ENCODE measurements at places on chromosomes 4 and X.

DNA sequence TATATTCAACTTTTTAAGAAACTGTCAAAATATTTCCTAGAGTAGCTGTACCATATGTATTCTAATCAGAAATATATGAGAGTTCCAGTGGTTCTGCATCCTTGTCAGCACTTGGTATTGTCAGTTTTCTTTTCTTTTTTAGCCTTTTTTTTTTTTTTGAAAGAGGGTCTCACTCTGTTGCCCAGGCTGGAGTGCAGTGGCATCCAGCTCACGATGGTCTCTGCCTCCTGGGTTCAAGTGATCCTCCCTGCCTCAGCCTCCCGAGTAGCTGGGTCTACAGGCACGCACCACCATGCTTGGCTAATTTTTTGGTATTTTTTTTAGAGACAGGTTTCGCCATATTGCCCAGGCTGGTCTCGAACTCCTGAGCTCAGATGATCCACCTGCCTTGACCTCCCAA, 79.1 kb downstream of the ZFX start:
- no peak overlapping the region for H3K27ac ChIP-seq
- no peaks in the 10 kb centered on the region for H3K4me1 ChIP-seq
- H3K36me3 ChIP-seq = no peaks in the 10 kb centered on the region

- H3K27me3 ChIP-seq = no peaks in the 10 kb centered on the region
- H3K4me3 ChIP-seq = no peak overlapping the region
- no peak overlapping the region for H3K27ac ChIP-seq
- H3K36me3 ChIP-seq = no peaks in the 10 kb centered on the region
- DNase-seq = no peak
Measured at GRCh38 chr4:172945611-172946010, 223.0 kb upstream of the GALNT7 start.

DNA sequence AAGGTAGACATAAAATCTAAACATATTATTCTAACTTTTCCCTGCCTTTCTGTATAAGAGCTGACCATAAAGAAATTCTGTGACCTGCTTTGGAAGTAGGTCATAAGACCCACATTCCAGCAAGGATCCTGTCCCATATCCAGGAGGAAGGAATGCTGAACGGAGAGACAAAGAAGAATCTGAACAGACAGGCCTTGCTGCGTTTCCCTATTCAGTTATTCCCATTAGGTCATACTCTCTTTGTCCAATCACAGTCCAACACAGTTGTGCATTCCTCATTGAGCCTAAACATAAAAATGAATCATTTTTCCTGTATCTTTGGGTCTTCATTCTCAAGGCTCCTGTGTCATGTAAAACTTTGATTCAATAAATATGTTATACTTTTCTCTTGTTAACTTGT, 287.6 kb upstream of the TAPT1 start:
- no peak for DNase-seq
- H3K4me1 ChIP-seq = no peaks in the 10 kb centered on the region
- H3K27me3 ChIP-seq = no peaks in the 10 kb centered on the region
- H3K36me3 ChIP-seq = no peaks in the 10 kb centered on the region

DNA sequence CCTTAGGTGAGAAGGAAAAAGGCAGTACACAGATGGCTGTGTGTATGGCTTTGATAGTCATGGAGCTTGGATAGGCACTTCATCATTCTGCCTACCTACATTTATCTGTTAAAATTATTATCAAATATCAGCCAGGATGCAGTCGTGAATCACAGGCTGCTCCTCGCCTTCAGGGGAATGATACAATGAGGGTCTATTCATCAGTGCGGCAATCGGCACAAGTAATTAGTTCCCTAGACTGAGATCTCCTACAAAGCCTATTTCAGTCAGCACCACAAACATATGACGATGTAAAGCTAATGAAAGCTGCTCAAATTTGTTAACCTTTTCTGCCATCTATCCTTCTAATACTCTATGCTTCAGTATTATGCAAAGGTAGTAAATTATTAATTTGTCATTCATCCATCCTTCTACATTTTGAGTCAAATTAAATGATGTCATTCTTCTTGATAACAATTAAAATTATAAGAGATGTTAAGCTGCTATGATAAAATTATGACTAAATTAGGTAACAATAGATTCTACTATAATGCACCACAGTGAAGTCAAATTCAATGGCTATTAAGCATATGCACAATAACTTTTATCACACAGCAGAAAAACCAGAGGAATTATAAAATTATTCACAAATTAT, 19.0 kb downstream of the MAB21L2 start:
- peaks cover 7% of the 10 kb centered on the region for H3K36me3 ChIP-seq
- no peaks in the 10 kb centered on the region for H3K4me1 ChIP-seq
- H3K4me3 ChIP-seq = no peak overlapping the region
- no peak overlapping the region for H3K27ac ChIP-seq
- no peaks in the 10 kb centered on the region for H3K27me3 ChIP-seq

GRCh38 chr4:61359301-61359700, 159.2 kb downstream of the ADGRL3 start:
- H3K4me3 ChIP-seq = no peak overlapping the region
- peaks cover 3% of the 10 kb centered on the region for H3K4me1 ChIP-seq
- H3K27ac ChIP-seq = no peak overlapping the region
- DNase-seq = no peak
- no peaks in the 10 kb centered on the region for H3K27me3 ChIP-seq

GRCh38 chr4:75889537-75890199, 12.6 kb downstream of the PPEF2 start:
- no peaks in the 10 kb centered on the region for H3K36me3 ChIP-seq
- no peak overlapping the region for H3K27ac ChIP-seq
- H3K4me3 ChIP-seq = no peak overlapping the region
- no peak for DNase-seq
- no peaks in the 10 kb centered on the region for H3K4me1 ChIP-seq
- peaks cover 14% of the 10 kb centered on the region for H3K27me3 ChIP-seq

GRCh38 chrX:38699696-38700095, 101.6 kb upstream of the MID1IP1 start:
- H3K27me3 ChIP-seq = no peaks in the 10 kb centered on the region
- H3K4me3 ChIP-seq = no peak overlapping the region
- no peaks in the 10 kb centered on the region for H3K4me1 ChIP-seq

- no peak overlapping the region for H3K27ac ChIP-seq
- no peaks in the 10 kb centered on the region for H3K4me1 ChIP-seq
- H3K4me3 ChIP-seq = no peak overlapping the region
- no peaks in the 10 kb centered on the region for H3K27me3 ChIP-seq
Measured at GRCh38 chrX:10971176-10971575, 140.0 kb upstream of the HCCS start.

- peaks cover 8% of the 10 kb centered on the region for H3K4me1 ChIP-seq
- H3K27ac ChIP-seq = no peak overlapping the region
- DNase-seq = no peak
- no peaks in the 10 kb centered on the region for H3K27me3 ChIP-seq
- no peaks in the 10 kb centered on the region for H3K36me3 ChIP-seq
Measured at GRCh38 chr4:11590132-11590531, 161.4 kb upstream of the HS3ST1 start.

DNA sequence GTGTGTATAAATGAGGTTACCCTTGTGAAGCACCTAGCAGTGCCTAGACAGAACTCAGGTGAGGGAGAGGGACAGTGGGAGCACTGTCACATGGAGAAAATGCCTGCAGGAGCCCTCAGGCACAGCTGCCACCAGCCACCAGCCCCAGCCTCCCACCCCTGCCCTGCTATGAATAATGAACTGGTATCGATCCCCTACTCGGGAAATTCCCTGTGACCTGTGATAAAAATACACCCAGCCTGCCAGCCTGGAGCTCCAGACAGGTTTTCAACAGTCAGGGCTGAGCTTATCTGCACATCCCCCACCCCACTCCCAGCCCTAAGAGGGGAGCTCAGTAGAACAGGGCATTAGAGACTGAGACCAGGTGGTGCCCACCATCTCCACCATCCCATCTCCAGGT, 159.6 kb upstream of the PJA1 start:
- no peak overlapping the region for H3K27ac ChIP-seq
- no peak for DNase-seq
- H3K4me3 ChIP-seq = no peak overlapping the region
- H3K27me3 ChIP-seq = peaks cover 8% of the 10 kb centered on the region
- H3K36me3 ChIP-seq = no peaks in the 10 kb centered on the region
- no peaks in the 10 kb centered on the region for H3K4me1 ChIP-seq

- no peaks in the 10 kb centered on the region for H3K4me1 ChIP-seq
- no peaks in the 10 kb centered on the region for H3K36me3 ChIP-seq
- H3K27ac ChIP-seq = no peak overlapping the region
- H3K27me3 ChIP-seq = no peaks in the 10 kb centered on the region
Measured at GRCh38 chrX:56618323-56618722, 54.9 kb downstream of the UBQLN2 start.

DNA sequence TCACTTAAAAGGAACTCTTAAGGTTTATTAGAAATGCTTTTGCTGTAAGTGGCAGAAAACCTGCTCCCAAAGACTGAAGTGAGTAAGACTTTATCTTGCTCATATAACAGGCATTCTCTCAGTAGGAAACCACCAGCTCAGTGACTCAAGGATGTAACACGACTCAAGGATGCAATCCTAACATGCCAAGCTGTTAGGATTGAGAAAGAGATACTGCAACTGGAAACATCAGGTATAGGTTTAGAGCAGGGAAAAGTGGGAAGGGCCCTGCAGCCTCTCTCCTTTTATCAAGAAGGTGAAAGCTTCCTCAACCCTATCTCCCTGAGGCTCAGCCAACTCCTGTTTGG, 11.9 kb upstream of the SLC9A7 start:
- no peak overlapping the region for H3K4me3 ChIP-seq
- DNase-seq = no peak
- H3K27ac ChIP-seq = no peak overlapping the region
- H3K36me3 ChIP-seq = no peaks in the 10 kb centered on the region

- no peak overlapping the region for H3K27ac ChIP-seq
- H3K4me3 ChIP-seq = no peak overlapping the region
- no peaks in the 10 kb centered on the region for H3K36me3 ChIP-seq
- DNase-seq = no peak
Measured at GRCh38 chrX:123108513-123109427, 75.3 kb upstream of the GRIA3 start.

DNA sequence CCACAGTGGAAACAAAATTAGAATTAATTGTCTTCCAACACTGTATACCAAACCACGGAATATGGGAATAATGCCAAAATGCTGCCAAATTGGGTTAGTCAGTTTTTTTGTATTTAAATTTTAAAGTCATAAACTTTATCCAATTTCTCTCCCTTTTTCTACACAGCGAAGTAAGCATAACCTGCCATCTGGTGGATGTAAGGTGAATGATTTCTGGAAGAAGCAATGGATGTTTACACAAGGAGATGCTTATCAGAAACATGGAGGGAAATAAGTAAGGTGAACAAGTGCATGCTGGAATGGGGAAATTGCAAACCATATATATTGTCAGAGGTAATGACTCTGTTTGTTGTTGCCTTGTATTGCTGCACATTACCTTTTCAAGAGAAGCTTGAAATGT, 691.9 kb downstream of the TECRL start:
- DNase-seq = peak; percentile 23
- H3K4me1 ChIP-seq = no peaks in the 10 kb centered on the region
- H3K27ac ChIP-seq = no peak overlapping the region

DNA sequence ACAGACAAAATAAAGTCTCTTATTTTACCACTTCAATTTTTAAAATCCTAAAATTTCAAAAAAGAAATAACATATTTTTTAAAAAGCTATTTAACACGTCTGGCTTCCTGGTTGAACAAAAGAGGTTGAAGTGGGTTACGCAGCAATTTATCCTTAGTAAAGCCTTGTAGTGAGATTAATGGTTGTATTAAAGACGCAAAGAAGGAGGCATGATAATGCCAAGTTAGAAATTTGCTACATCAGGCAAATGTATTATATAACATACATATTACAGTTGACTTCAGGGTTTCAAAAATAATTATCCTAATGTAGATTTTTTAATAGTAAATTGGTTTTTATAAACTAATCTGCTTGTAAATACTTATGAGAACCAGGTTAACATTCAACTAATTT, 35.3 kb downstream of the ANKRD17 start:
- DNase-seq = no peak
- H3K27me3 ChIP-seq = no peaks in the 10 kb centered on the region
- peaks cover 54% of the 10 kb centered on the region for H3K4me1 ChIP-seq
- peak overlapping the region; percentile 92 for H3K27ac ChIP-seq

Measured in stomach (tissue), 19 donors.